ENCODE measurements at places on chromosomes 7 and 10.

GRCh38 chr7:43632746-43633145, 49.8 kb downstream of the STK17A start:
- no peak for DNase-seq

DNA sequence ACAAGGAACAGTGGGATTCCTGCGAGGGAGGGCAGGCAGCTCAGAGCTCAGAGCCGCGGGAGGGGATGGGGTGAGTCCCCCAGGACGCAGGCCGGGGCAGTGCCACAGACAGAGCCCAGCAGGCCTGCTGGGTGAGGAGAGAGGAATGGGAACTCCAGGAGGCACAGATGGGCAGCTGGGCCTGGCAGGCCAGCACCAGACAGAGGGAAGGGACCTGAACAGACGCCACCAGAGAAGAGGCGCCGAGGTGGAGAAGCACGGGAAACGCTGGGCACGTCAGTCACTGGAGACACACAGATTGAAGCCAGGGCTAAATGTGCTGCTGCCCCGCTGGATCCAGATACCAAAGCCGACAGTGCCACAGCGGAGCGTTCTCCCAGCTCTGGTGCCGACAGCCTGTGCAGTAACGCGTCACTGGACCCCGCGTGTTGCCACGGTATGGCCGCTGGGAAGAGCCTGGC, 225.8 kb downstream of the MAD1L1 start:
- DNase-seq = no peak

GRCh38 chr7:107874605-107875446, 16.2 kb upstream of the DLD start:
- DNase-seq = peak; percentile 68

- DNase-seq = no peak
These were observed 382.6 kb upstream of the SHH start for GRCh38 chr7:156194813-156195212.

- no peak for DNase-seq
These were observed 34.9 kb upstream of the FOXL3 start for GRCh38 chr7:255038-255435.

GRCh38 chr7:114414156-114415063, at the start of gene FOXP2:
Gene FOXP2 (plus strand): TSS chr7:114414815. CDS start chr7:114426512, 11,697 bp downstream.
- DNase-seq = no peak

GRCh38 chr10:62529396-62529795, 155.2 kb downstream of the ZNF365 start:
- DNase-seq = no peak

DNA sequence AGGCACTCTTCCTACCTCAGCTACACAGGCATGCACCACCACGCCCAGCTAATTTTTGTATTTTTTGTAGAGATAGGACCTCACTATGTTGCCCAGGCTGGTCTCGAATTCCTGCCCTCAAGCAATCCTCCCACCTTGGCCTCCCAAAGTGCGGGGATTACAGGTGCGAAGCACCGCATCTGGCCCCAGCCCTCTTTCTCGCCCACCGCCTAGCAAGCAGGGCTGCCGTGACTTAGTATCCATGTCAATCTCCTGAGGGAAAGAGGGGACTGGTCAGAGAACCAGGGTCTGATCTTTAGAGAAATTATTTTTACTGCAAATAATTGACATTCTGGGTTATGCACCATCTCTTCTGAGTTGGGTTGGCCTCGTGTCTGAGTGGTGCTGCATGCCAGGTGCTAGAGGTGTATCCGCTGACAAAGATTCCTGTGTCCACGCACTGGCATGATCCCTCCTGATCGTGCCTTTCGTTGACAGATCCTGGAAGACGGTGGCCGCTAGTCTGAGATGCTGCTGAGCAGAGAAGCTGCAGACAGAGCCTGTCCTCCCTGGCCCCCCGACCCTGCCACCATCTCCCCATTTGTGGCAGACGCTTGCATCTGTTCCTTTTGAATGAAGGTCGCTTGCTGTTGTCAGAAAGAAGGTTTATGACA, 22.7 kb downstream of the WIPI2 start:
- no peak for DNase-seq

- DNase-seq = no peak
These were observed 18.8 kb downstream of the IFIT3 start for GRCh38 chr10:89346405-89347254.

GRCh38 chr10:124180947-124181549, 87.7 kb upstream of the CHST15 start:
- DNase-seq = peak; percentile 32

DNA sequence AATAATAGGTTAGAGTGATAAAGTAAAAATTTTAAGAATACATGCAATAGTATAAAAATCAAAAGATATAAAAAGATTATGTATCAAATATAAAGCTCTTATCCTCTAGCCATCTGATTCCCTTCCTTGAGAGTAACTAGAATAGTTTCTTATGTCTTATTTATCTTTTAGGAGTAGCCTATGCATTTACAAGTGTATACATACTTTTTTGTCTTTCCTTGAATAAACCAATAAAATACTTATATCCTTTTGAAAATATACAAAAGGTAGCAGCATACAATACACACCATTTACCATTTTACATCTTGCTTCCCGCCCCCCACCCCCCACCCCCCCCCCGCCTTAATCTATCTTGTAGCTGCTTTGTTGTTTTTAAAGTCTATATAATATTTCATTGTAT, 31.4 kb downstream of the AHCYL2 start:
- DNase-seq = no peak

- DNase-seq = peak; percentile 10
These were observed 9.0 kb upstream of the POR start for GRCh38 chr7:75905785-75906604.

- no peak for DNase-seq
These were observed 82.6 kb downstream of the DNMBP start for GRCh38 chr10:99926925-99927720.

- DNase-seq = no peak
These were observed 62.3 kb upstream of the CTBP2 start for GRCh38 chr10:125222515-125223308.

DNA sequence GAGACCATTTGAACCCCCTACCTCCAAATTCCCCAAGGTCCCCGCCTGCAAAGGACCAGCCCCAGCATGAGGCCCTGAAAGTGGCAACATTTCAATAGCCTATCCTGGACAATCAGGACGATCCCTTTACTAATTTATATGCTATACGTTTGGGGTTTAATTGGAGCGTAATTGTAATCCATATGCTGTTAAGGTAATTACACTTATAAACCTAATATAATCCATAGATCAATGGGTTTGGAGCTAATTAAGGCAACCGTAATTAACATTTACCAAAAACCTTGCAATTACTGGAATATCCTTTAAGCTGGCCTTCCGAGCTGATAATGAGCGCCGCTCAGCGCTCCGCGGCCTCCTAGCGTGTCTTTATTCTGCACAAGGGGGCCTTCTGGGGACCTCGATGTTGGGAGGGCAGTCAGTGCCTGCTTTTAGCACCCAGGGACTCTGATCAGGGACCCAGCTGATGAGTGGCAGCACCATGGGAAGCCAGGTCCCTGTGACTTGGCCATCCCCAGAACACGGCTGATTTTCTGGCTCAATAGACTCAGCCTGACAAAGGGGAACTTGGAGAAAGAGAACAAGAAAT, 91.2 kb downstream of the LHPP start:
- no peak for DNase-seq

DNA sequence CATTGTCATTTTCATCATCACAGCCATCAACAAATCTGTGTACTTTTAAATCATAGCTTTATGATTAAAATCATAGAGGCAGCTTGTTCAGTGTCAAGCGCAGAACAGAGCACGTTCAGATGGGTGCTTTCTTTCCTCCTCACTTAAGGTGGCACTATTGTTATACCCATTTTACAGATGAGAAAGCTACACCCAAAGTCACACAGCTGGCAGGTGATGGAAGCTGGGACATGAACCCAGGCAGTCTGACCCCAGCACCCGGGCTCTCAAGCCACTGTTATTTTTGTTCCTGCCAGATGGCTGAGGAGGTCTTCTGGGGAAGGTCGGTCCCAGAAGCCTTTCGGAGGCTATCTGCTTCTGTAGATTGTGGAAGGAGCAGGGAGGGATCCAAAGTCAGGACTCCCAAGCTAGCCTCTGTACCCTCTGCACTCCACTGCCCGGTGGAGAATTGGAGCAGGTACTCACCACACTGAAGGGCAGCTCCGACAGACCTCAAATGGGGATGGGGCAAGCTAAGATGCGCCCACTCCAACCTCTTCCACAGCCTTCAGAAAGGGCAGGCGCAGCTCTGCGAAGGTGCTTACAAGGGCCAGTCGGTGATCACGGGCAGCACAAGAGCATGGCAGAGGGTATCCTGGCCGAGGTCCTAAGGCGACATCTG, 610 bp downstream of the AVPI1 start:
- DNase-seq = peak; percentile 21

GRCh38 chr7:40822861-40823260, 688.1 kb downstream of the SUGCT start:
- no peak for DNase-seq

DNA sequence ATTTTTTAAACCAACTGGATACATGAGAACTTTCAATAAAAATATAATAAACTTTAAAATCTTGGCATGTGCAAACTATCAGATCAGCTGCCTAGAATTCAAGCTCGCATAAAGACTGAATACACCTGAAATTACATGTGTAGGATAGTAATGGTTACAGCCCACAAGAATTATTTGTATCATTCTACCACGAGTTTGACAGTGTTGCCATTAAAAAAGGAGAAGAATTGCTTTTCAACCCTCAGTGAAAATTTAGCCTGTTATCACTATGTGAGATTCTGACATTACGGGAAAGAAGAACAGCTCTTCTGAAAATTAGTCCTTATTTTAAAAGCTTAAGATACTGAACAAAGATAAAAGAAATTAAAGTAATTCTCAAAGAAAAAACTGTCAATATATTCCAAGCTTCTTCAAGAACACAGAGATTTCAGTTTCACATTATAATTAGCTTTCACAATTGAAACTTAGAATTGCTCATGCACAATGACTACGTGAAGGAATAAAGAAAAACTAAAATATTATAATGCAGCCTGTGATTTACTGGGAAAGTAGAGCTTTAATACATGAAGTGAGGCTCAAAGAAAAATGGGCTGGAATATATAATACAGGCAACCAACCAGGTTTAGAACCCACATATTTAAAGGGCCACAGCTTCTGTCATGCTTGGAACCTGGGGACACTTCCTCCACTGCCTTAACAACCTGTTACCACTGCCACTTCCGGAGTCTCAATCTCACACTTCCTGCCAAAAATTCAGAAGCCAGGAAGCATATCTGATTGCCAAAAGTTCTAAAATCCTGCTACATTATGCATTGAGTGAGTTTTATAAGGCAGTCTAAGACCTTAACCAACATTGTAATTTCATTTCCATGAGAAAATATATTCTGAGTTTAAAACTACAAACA, 23.2 kb downstream of the TPK1 start:
- peak; percentile 72 for DNase-seq

DNA sequence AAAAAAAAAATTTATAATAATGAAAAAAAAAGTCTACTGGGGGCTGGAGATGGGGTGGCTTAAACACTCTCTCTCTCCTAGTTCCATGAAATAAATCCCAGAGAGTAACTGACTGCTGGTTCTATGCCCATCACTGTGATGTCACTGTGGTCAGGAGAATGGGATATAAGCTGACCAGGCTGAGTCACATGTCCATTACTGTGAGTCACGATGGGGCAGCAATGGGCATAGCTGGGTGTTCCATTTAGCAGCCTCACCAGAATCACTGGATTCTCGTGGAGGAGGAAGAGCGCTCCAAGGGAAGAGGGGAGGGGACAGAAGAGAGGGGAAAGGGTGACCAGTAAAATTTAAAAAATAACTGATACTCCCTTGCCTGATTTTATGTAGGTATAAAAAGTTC, 37.1 kb downstream of the MASTL start:
- DNase-seq = no peak

GRCh38 chr7:157520249-157520648, 183.4 kb downstream of the DNAJB6 start:
- no peak for DNase-seq

DNA sequence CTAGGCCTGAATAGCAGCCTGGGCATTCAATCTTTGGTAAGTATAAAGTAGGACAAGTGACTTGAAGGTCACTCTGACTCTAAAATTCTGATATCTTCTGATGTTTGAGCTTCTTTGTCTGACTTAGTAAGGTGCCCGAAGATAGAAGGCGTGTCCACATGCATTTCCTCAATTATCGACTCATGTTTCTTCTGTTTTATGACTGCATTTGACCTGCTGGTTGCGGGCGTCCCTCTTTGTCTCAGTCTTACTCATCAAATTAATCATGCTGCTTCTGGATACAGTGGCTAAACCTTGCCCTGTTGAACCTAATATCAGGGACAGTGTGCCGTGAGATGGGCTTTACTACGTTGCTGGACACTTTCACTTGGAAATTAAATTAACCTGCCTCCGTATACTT, 534.1 kb downstream of the SDK1 start:
- no peak for DNase-seq

DNA sequence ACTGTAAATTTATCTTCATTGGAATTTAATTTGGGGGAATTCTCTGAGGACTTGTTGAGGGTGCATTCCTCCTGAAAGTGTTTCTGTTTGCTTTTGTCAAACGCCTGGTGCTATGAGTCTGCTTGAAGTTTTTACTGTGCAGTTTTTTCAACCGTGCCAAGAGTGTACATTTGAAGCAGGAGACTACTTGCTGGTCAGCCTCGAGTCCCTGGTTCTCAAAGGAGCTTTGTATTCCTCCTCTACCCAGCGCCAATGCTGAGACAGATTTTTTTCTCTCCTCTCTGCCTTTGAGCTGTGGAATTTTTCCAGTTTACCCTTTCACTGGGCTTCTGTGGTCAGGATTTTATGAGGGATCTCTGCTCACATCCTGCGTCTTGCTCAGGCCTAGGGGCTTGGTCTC, 62.1 kb downstream of the NPY start:
- DNase-seq = no peak

GRCh38 chr10:56547163-56547562, 186.1 kb upstream of the ZWINT start:
- DNase-seq = no peak

GRCh38 chr7:158585721-158586498, 1.7 kb downstream of the PTPRN2 start:
- no peak for DNase-seq

- DNase-seq = peak; percentile 67
These were observed 152.7 kb downstream of the ANK3 start for GRCh38 chr10:60236869-60237524.

DNA sequence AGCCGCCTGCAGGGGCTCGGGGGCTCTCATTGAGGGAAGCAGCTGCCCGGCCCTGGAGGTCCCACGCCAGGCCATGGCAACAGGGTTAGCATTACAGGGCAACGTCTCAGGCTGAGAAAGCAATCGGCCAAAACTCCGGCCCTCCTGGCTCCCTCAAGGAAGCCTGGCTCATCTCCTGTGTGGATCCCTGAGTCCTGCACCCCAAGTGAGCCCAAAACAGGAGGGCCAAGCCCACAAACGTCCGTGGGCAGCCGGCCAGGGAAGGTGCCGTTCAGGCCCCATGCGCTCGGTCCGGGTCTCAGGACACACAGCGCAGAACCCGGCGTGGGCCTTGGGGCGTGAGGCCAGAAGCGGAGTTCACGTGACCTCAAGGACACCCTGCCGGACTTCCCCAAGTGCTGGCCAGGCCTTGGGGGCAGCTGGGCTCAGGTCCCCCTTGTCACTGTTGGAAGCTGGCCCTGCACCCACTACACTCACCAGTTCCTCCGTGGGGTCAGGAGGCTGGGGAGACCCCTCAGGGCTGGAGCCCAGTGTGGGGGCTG, 8.0 kb upstream of the PWWP2B start:
- DNase-seq = no peak
